AG09319 (cell line): ENCODE measurements at places on chromosomes 4 and X.

- DNase-seq = no peak
These were observed 443.7 kb upstream of the ATOH1 start for GRCh38 chr4:93384887-93385286.

DNA sequence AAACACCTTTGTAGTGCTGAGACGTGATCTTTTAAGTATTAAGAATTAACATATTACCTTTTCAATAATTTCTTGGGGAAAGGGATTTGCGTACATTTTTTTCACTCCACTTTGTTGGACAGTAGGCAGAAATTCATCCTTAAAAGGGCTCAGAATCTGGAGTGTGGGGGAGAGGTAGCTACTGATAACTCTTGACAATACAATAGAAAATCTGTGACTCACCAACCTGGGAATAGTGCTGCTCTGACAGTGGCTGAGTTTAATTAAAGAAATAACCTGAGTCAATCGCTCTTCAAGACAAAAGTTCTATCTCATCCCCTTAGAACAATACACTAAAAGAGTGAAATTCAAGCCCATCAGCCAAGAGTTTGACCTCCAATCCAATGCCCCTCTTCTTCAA is 60.2 kb downstream of the SLC9A7 start:
- no peak for DNase-seq

DNA sequence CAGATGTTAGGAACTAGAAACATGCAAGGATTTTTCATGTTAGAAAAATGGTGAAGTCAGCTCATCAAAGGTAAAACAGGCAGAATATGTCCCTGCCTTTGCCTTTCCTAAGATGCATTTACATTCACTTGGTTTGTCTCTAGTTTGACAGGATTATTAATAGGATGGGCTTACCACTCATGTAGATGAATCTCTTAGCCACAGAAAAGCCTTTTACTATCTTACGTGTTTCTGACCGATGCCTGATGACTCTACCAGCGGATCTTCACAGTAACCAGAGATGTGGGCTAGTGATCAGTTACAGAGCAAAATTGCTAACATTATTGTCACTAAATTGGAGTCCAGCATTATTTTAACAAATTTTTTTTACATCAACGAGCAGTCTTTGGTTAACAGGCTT is 187.6 kb downstream of the MAML3 start:
- DNase-seq = no peak

DNA sequence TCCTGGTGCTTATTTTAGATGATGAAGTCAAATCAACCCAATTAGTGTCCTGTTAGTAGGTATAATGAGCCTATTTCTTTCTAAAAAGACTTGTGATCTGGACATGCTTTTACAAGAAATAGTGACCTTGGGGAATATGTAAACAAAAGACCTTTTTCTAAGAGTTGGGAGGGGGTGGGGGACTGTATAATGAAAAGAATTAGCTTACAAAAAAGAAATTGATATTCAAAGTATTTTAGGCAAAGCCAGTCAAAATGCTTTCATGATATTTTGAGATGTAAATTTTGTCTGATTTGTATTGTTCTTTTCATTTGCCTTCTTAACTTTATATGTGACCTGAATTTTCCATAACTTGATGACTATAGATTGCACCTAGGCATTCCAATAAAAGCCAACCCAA is 114.6 kb downstream of the DCTD start:
- DNase-seq = no peak

GRCh38 chr4:176489001-176489400 is 169.2 kb downstream of the SPCS3 start:
- DNase-seq = no peak

DNA sequence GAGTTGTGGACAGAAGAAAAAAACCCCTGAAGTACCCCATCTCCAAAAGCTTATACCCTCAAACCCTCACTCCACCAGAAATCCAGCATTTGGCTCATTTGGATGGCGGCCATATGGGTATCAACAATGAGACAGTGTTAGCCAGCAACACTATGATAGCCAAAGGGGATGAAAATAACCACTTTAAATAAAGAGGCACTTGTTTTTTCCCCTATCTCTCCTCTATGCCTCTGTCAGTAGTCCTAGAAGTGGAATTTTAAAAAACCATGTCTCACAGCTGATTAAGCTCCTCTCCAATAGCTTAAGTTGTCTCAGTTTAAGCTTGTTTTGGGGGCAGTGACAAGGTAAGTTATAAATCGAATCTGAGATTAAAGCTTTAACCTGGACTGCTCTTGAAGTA is 124.0 kb downstream of the MOSPD2 start:
- no peak for DNase-seq

- DNase-seq = no peak
These were observed 182.8 kb downstream of the MOSPD2 start for GRCh38 chrX:15056044-15056443.

DNA sequence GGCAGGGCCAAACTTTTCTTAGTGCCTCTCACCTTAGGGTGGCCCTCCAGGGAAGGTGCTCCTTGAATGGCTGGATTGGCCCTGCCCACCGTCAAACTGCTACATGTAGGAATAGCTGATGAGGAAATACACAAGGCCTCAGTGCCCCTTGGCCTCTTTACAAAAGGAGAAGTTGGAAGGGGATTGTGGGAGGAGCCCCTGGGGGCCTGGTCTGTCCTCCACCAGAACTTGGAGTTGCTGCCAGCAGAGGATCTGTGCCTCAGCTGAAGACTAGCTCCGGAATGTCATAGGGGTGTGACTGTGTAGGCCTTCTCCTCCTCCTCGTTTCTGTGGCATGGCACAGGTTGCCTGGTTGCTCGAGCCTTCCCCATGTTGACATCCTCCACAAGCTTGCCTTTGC is 142.7 kb downstream of the AMMECR1 start:
- no peak for DNase-seq

DNA sequence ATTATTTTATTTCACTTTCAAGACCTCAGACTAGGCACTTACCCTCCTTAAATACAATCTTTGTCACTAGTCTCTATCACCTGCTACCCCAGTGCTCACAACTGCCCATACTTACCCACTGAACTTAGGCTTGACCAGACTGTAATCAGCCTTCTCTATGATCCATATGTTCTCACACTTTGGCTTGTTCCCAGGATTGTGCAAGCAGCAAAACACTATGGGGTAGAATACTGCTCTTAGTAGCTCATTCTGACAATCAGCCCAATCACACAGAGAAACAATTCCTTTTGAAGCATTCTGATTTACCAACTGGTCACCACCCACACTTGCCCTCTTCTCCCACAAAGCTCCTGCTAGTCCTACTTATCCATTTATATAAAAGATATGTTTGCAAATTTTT is 878.3 kb downstream of the FSTL5 start:
- DNase-seq = no peak

GRCh38 chr4:144423930-144424329 is 222.0 kb upstream of the HHIP start:
- DNase-seq = no peak

- DNase-seq = no peak
These were observed 373.3 kb downstream of the IDS start for GRCh38 chrX:149131774-149132173.

DNA sequence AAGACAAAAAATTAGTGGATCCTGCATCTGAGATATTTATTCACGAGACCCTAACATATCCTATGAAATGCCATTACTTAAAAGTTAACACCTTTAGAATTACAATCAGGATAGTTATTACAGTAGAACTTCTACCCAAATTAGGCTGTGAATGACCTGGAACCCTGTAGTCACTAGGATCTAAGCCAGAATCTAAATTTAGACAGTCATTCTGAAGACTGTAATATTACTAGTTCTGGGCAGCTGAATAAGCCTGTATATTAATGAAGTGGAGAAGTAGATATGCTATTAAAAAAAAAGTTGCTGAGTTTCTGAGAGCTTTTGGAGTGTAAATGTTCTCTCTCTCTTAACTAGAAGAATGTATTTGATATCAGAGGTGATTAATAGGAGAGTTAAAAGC is 67.0 kb downstream of the FAM13A start:
- no peak for DNase-seq
